NCI-H1694 (cell line): ENCODE measurements at places on chromosomes 7 and 10.
A peak's percentile ranks its signal among the peaks of the same experiment; 100 is the strongest.

- no peak for DNase-seq
Measured at GRCh38 chr10:113539789-113540188, 13.1 kb upstream of the HABP2 start.

DNA sequence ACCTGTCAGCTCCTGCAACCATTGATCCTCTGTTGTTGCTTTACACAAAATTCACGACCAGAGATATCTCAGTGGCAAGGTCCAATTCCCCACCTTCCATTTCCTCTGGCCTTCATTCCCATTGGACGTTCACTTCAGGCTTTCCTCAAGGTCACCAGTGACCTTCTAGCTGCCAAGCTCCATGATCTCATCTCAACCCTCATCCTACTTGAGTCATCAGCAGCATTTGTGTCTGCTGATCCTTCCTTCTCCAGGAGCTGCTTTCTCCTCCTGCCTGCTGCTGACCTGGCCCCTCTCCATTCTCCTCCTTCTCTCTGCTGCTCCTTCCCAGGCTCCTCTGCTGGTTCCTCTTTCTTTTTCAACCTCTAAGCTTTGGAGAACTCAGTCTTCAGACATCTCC is 66.2 kb upstream of the C10orf90 start:
- DNase-seq: no peak

DNA sequence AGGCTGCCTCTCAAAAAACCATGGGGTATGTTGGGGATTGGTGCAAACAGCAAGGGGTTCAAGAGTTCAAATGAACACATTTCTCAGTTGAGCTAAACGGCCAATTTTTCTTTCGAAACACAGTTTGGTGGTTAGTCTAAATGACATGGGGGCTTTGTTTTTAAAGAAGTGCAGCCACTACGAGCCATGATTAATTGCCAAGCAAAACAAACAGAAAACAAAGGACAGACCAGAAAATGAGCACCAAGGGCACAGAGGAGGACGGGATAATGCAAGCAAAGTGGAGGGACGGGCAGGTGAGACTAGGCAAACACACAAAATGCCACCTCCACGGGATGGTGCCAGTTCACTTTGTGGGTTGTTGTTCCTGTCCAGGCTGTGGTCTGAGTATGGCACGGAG is 64.5 kb upstream of the PDLIM1 start:
- no peak for DNase-seq

DNA sequence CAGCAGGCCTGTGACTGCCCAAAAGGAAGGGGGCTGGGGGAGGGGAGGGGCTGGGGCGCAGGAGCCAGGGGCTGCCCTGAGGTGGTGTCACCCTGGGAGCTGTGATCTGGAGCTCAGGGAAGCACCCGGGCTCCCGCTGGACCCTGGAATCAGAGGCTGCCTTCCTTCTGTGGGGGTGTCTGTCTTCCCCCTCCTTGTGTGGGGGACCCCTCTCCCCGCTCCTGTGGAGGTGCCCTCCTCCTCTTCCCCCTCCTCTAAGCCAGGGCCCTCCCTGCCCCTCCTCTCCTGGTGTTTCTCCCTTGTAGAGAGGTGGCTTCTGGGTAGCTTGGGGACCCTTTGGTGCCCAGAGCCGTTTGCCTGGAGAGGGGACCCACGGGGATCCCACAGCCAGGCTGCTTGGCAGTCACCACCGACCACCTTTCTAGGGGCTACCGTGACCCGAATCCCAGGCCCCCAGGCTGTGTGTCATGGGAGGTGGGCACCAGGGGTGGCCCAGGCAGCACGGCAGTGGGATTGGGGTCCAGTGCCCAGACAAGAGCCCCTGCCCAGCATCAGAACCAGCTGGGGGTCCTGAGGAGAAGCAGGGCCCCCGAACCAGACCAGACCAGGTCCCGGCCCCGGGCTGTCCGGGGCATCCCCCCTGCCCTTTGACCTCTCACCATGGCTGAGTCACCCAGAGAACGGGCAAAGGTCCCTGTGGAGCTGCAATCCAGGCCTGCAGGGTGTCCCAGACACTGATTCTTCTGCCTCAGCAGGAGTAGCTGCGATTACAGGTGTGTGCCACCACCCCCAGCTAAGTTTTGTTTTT is 741 bp downstream of the PRAP1 start:
- no peak for DNase-seq

GRCh38 chr10:133276435-133277201 is at the start of gene ADAM8:
TSS of gene ADAM8 (minus strand) at chr10:133276868. CDS start at chr10:133276817, 51 bp downstream.
- DNase-seq: no peak

DNA sequence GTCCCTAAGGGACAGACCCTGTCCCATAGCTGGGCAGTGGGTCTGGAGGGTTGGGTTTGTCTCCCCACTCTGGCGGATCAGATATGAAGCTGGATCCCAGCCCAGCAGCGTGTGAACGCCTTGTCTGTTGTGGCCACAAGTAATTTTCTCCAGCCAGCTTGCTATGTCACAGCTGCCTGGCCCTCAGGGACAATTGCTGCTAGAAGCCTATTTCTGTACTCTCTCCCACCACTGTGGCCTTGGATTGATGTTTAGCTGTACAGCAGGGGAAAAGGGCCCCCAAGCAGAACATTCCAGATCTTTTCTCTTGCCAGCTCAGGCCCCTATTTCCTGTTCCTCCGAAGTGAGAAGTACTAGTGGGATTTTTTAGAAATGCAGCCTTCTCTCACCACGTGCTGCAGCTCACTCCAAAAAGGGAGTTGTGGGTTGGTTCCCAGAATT is 53.5 kb upstream of the WAC start:
- DNase-seq: no peak

DNA sequence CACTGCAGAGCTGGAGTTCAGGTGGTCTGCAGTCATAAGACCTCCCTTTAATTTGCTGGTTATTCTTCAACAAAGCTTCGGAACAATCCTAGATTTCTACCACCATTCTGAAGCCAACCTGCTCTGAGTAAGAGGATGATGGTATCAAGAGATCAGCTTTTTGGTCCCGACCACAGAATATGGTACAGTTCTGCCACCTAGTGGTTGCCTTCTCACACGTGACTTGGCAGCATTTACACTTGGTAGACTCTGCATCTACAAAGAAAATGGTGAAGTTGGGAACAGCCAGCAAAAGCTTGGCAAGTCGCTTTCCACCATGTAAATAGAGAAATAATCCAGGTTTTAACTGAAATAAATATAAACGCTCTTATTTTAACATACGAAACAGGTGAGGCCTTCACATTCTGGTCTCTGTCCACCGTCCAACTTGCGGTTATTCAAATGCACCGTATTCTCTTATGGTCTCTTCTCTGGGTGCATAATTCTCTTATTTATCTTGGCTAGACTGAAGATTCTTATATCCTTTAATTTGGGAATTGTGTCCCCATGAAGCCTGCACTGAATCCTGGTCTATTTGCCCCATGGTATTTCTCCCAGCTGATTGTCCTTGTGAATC is 173.9 kb upstream of the GRM3 start:
- DNase-seq: peak; percentile 80
